ENCODE measurements at places on chromosomes 1 and 21. TPM values are rescaled to one million over a fixed set of nuclear protein-coding genes. Genes with fewer than 3 reads are reported as not detected.

DNA sequence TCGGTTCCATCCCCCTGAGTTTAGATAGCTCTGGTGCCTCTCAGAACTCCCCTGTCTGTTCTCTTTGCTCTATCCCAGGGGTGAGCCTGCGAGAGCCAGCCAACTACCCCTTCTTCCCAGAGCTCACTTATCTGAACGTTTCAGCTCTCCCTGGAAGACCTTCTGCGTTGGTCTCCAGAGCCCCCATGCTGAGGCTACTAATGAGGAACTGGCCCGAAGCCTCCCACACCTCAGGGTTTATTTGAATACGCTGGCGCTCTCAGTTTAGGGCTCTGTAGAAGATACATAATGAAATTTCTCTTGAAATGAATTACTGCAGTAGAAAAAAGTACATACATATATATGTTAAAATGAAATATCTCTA is 43.5 kb downstream of the TCEANC2 start:
- no peak for DNase-seq

GRCh38 chr1:47435506-47436303 is 2.1 kb upstream of the FOXD2 start:
- no peak for DNase-seq

PWP2 gene
- total RNA-seq: 4.2 TPM

DNA sequence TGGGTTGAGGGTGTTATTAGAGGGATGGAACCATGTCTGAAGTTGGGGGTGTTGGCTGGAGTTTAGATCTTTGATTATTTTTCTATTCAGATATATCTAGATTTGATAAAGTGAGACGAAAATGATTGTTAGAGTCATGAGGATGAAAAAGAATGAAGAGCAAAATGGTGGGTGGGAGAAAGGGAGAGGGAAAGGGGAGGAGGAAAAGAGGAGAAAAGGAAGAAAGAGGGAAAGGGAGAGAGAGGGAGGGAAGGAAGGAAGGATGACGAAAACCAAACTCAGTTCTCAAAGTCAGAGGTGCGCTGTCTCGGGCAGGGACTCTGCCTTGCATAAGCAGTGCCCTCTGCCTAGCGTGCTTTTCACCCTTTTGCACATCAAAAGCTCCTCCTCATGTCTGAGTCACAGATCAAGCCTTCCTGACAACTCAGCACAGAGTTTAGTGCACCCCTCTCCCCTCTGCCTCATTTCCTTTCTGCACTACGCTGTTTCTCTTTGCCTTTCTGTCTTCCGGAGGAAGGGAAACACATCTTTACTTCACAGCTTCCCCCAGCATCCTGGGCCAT is 225.8 kb upstream of the PROX1 start:
- DNase-seq: no peak

DNA sequence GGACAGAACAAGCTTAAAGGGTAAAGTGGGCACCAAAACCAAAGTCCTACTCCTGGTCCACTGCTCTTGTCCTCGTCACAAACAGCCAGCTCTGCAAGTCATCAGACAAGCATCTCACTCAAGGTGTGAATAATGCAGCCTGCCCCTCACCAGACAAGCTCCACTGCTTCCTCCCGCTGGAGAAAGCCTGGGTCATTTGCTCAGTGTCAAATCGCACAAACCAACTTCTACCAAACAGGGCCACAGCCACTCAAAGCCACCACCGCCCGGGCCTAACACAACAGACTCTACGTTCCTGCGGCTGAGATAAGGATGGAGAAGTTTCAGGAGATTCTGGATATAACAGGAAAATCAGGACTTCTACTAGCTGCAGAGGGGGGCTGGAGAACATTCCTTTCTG is 3.3 kb downstream of the SSBP3 start:
- no peak for DNase-seq

TMEM269 gene
- total RNA-seq: 0.11 TPM

DNA sequence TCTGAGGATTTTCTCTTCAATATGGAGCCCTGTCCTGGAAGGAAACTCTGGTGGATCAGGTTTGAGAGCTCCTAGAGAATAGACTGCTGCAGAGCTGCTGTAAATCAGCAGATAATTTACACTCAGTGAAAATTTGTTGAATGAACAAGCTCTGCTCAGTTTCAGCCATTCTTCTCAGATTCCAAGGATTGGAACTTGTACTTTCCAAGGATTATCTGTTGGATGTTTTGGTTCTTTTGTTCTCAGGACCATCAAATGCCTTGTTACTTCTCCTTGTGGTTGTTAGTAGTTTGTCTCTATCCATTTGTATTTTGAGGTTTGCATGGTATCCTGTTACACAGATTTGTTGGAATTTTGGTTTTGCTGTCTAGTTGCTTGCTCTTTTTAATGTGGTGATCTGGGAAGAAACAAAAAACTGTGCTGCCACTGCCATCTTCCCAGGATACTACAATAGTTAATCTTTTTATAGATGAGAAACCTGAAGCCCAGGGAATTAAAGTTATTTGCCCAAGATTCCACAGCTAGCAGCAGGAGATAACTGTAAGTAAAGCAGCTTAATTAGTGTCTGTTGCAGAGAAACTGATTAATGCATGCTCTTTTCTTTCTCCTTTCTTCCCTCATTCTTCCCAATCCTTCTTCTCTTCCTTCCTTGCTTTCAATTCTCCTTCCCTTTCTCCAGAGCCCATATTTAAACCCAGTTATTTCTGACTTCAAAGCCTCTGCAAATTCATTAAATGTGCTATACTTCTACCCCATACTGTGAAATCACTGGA is 21.7 kb upstream of the KIFAP3 start:
- no peak for DNase-seq

DNA sequence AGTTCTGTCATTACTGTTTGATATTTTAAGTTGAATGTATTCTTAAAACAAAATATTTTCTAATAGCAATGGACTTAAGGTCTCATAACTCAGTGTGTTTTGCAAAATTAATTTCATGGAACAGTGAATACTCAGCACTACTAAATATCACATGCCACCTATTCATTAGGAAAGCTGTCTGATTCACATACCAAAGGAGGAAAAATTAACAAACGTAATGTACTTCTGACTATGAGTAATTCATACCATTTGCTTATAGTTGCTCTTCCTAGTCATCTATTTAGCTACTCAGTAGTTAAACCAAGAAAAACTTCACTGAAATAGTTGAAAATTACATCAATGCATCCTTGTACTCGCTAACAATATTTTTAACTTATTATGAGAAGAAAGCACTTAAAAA is 35.2 kb downstream of the TP53BP2 start:
- no peak for DNase-seq

DNA sequence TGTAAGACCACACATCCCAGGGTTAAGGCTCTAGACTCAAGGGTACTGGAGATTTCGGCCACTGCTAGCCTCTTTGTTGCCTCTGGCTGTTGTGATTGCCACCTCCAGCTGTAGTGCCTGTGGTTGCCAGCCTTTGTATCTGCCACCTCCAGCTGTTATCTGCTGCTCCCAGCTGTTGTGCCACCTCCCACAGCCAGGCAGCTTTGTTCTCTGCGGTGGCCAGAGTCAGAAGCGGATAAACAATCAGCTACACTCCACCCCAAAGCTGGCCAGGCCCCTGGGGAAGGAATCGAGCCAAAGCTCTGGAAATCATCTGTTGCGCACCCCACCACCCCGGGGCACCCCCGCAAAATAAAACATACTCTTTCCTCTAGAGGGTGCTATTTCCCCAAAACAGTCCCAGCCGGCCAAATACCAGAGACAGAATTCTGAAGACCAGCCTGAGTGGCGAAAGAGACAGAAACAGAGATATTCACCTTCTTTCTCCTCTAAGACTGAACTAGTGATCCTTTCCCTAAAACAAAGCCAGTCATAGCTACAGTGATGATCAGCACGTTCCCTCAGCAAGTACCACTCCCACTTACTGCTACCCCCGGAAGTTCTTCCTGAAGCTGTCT is 14.8 kb upstream of the PIGM start:
- peak; percentile 75 for DNase-seq

PTPRC gene
- 9.0 TPM for total RNA-seq

CSF3R gene
- 19.7 TPM for total RNA-seq

DNA sequence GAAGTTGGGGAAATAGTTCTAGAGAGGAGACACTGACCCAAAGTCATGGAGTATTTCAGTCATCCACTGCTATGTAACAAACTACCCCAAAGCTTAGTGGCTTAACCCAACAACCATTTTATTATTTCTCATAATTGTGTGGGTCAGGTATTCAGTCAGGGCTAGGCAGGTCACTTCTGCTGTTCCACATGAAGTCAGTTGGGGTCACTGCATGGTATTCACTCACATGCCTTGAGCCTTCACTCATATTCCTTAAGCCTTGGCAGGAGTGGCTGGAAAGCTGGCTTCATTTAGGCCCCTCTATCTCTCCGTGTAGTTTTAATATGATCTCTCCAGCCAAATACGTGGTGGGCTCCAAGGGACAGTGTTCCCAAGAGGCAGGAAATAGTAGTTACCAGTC is 17.5 kb upstream of the RNF11 start:
- no peak for DNase-seq

ANGPTL3 gene
- 0.22 TPM for total RNA-seq

LCE1A gene
- total RNA-seq: not detected

NSL1 gene
- total RNA-seq: 72.4 TPM

DNA sequence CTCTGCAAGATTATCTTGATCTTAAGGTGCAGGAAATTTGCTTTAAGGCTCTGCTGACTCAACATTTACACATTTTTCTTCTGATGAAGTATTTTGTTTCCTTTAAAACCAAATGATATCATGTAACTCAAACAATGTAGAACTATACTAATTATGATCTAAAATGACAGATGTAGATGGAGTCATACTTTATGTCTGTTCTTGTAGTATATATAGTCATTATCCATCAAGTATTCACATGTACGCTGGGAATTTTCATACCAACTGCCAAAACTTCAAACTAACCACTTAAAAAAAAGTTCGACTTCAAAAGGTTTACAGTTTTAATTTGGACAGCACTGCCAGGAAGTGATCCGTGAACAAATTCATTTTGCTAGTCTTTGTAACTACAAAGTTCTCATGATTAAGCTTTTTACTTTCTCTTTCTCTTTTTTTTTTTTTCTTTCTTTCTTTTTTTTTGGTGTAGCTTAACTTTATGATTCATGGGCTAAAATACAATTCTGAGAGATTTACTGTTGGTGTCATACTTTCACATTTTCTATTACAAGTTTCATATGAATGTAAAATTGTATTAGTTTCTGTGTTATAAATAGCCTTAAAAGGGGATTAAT is 509.0 kb upstream of the CXADR start:
- DNase-seq: no peak

DNA sequence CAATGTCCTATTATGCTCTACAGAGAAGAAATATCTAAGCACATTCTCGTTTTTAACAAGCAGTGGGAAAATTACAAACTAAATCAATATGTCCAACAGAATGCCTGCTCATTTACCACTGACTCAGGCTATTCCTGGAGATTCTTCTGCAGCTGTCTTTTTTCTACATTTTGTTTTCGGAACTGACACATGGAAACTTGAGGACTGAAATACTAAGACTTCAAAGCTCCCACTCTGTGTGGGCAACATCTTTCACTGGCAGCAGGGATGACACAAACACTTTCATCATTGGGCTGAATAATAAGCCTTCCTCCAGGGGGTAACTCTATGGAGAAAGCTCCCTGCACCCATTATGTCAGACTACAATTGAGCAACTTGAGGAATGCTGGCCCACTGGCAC is 175.5 kb upstream of the NCAM2 start:
- peak; percentile 2 for DNase-seq

GRCh38 chr1:145906954-145907753 is 2.7 kb downstream of the ITGA10 start:
- DNase-seq: no peak

GRCh38 chr1:25800703-25801377 is 847 bp downstream of the SELENON start:
- DNase-seq: no peak

ADAMTS4 gene
- total RNA-seq: 30.4 TPM

DNA sequence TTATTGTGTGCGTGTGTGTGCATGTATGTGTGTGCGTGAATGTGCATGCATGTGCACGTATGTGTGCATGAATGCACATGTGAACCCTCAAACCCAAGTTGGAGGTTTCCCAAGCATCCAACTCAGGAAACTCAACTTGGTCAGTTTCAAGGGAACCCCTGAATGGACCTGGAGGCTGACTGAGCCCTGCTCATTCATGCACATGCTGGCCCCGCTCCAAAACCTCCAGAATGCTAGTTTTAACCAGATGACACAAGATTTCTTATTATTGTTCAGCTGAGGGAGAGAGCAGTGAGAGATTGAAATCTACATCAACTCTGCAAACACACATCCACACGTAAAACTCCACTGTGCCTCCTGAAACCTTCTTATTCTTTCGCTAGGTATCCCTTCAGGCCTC is 104.4 kb downstream of the OMA1 start:
- no peak for DNase-seq

CACNA1S gene
- total RNA-seq: 0.33 TPM

DNA sequence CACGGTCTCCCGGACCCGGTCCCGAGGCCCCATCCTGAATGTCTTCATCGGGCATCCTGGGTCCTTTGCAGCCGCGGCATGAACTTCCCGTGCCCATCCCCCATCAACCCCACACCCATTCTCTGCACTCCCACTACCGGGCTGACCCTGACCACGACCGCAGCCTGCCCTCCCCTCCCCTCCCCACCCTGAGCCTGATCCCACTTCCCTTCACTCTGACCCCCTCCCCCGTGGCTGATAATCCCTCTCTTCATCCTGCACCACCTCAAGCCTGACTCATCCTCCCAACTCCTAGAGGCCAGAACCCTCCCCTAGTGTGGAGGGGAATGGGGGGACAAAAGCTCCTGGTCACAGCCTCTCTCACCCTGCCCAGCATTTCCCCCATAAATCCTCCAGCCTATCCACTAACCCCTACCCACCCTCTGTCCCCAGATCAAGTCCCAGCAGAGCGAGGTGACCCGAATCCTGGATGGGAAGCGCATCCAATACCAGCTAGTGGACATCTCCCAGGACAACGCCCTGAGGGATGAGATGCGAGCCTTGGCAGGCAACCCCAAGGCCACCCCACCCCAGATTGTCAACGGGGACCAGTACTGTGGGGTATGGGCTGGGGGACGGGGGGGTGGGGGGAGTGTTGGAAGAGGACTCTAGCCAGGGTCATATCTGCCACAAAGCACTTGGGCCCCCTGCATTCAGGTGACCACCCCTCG is 602 bp downstream of the SH3BGRL3 start:
- DNase-seq: no peak

GRCh38 chr1:19835578-19835977 is 20.5 kb upstream of the RNF186 start:
- DNase-seq: no peak

DNA sequence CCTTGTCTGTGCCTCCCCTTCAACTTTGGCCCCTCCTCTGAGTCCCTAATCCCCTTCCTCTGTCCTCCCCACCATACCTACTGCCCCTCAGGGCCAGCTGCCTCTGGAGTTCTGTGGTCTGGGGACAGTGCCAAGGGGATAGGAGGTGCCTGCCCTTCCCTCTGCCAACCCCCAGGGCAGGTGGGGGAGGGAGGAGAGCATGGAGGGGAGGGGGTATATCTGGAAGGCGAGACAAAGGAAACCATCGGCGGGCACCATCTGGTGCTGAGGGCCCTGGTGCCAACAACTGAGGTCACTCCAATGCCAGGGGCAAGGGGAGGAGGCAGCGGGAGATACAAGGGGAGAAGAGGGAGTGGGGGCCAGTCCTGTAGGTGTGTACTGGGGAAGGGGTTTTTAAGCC is 9.6 kb downstream of the RAB25 start:
- no peak for DNase-seq

All from spinal cord (tissue), 10 donors.